ENCODE measurements at places on chromosomes 5 and 9.

DNA sequence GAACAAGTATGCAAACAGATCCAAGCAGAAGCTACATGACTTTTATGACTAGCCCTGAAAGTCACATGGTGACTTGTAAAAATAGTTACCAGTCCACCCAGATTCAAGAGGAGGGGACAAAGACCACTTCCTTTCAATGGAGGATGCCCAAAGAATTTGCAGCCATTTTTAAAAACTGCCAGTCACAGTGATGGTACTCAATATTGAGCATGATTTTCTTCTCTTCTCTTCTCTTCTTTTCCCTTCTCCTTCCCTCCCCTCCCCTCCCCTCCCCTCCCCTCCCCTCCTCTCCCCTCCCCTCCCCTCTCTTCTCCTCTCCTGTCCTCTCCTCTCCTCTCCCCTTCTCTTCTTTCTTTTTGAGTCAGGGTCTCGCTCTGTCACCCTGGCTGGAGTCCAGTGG lies 286.9 kb downstream of the PARP8 start:
- DNase-seq = no peak

- no peak for DNase-seq
Measured at GRCh38 chr9:86633945-86634344, 279.7 kb upstream of the TUT7 start.

DNA sequence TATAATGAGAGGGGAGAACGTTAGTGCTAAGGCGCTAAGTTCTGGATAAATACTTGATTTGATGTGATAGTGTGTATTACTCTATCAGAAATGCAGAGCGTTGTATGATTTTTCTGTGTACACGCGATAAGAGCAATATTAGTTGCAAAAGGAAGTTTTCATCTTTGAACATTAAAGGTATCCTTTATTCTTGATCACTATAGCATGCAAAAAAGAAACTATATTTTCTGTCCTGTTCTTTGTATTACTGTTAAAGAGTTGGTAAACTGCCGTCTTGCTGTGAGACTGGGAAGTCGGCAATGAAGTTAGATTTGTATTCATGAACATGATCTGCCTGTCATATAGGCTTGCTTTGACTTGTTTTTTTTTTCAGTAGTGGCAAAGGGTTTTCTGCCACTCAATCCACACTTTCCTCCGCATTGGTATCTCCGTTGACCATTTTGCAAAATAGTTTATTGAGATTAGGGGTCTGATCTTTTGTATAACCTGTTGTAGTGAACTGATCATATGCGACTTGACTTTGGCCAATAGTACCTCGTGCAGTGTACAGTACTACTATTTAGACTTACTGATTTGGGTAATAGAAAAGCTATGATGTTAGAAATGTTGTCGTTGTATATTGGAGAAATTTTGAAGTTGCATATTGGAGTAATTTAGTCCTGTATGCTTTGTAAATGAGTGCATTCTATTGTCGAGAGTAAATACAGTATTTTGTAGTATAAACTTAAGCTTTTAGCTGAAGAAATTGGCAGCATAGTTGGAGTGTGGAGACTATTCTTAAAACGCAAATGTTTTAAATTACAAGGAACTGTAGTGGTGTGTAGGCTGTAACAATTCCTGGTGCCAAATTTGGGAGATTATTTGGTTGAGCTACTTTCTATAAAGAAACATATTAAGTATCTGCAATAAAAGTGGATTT lies 1.7 kb downstream of the DENND4C start:
- no peak for DNase-seq

- no peak for DNase-seq
Measured at GRCh38 chr9:5688109-5688508, 59.2 kb downstream of the RIC1 start.

GRCh38 chr9:92151691-92152393 lies 36.6 kb upstream of the SPTLC1 start:
- no peak for DNase-seq

- no peak for DNase-seq
Measured at GRCh38 chr9:23825700-23826099, 340 bp downstream of the ELAVL2 start.

DNA sequence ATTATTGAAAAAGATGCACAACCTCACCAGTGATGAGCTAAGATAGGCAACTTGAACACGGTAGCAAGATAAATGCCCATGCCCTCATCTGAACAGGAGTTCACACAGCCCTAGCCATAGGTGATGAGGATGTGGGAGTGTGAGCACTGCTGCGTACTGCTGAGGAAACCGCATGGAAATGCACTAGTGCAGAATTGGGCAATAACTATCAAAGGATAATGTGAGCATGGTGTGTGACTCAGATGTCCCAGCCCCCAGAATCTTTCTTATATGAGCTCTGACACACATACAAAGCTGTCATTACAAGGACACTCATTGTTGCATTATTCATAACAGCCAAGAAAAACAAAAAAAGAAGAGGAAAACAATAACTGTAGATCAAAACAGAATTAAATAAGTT lies 521.2 kb downstream of the IRX1 start:
- no peak for DNase-seq

DNA sequence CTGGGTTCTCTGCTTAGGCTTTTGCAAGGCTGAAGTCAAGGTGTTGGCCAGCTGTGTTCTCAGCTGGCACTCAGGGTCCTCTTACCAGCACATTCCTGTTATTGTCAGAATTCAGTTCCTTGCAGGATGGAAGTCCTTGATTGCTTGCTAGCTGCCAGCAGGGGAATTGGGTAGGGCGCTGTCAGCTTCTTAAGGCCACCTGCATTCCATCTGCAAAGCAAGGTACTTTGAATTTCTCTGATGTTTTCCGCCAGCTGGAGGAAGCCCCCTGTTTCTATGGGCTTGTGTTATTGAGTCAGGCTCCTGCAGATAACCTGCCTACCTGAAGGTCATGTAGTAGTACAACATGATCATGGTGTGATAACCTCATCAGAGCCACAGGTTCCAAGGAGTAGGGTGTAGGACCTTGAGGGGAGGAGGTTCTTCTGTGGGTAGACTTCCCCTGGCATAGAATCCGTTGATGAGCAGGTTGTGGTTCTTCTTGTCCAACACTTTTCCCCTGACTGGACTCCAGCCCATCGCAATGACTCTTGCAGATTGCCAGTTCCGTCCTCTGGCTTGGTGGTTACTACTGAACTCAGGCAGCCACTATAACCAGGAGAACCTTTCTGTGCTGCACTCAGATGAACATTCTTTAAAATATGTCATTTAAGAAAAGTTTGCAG lies 6.8 kb downstream of the TENT4A start:
- DNase-seq = no peak

- DNase-seq = no peak
Measured at GRCh38 chr5:73768-74502, 18.0 kb upstream of the PLEKHG4B start.
